ENCODE measurements at places on chromosomes 6 and 20.

GRCh38 chr6:9405369-9405768 is 970.0 kb upstream of the SLC35B3 start:
- no peak for DNase-seq

- peak; percentile 73 for DNase-seq
Observed at GRCh38 chr6:42417641-42418112, 34.0 kb downstream of the TRERF1 start.

- DNase-seq: no peak
Observed at GRCh38 chr6:7697820-7698623, 27.9 kb upstream of the BMP6 start.

- no peak for DNase-seq
Observed at GRCh38 chr6:47116086-47116485, 74.0 kb upstream of the ADGRF1 start.

- DNase-seq: no peak
Observed at GRCh38 chr6:352896-353470, 38.6 kb upstream of the IRF4 start.

DNA sequence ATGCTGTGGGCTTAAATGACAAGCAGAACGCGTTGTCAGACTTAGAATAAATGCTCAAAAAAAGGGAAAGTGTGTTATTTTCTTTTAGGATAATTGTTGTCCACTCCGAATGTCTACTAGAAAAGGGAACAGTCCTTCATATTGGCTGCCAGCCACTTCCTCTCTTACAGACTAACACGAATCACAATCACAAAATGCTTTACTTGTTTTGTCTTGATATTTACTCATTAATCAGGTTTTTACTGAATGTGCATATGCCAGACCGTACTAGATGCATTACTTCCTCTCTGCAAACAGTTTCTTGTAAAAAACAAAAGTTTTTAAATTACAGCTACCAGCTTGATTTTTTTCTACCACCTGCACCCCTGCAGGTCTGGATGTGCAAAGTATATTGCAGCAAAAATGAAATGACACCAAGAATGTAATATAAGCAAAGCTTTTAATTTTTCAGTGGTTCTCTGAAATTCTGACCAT is 821 bp downstream of the DHX35 start:
- no peak for DNase-seq

GRCh38 chr20:45873409-45874103 is 7.5 kb upstream of the ZSWIM1 start:
- no peak for DNase-seq

DNA sequence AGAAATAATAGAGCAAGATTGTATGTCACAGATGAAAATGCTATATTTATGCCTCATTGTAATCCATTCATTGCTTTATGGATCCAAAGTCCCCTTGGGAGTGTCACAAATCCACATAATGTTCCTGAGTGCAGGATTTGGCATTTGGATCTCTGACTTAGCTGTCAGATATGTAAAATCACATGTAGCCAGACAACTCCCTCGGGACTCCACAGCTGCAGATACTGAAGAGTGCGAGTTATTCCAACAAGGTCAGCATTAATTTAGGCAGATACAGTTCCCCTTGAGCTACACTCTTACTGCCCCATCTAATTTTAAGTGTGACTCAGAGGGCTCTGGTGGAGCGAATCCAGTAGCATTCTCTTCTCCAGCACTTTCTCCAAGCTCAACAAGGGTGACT is 433.2 kb downstream of the CD83 start:
- no peak for DNase-seq
